ENCODE measurements at places on chromosomes 6 and 20.

DNA sequence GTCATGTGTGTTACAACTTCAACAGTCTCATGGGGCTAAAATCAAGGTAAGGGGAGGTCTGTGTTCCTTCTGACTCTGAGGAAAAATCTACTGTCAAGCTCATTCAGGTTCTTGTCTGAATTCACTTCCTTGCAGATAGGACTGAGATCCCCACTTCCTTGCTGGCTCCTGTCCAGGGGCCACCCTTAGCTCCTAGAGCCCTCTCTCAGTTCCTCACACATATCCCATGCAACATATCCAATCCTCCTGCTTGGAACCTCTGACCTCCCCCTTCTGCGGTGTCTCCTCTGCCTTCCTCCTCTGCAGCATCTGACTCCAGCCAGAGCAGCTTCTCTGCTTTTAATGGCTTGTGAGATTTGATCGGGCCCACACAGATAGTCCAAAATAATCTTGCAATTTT lies 27.1 kb upstream of the MICB start:
- DNase-seq = no peak

DNA sequence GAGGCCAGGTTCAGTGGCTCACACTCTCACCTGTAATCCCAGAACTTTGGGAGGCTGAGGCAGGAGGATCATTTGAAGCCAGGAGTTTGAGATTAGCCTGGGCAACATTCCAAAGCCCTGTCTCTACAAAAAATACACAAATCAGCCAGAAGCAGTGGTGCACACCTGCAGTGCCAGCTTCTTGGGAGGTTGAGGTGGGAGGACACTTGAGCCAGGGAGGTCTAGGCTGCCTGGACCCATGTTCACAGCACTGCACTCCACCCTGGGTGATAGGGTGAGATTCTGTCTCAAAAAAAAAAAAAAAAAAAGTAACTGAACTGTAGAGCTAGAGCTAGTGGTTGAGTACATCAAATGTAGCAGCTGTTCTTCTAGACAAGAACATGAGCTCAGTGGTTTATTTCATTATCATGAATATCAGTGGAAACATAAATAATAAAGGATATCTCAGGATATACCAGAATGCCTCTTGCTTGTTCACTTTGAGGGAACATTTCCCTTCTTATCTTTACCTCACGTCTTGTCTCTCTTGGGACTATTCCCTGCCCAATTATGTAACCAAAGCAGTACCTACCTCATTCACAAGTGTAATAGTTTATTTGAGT lies 17.6 kb downstream of the NANP start:
- DNase-seq = no peak

- no peak for DNase-seq
These were observed 9.7 kb downstream of the ATG5 start for GRCh38 chr6:106315765-106316374.

GRCh38 chr20:9019833-9020232 lies 49.1 kb upstream of the PLCB4 start:
- no peak for DNase-seq

- no peak for DNase-seq
These were observed 584.4 kb downstream of the PTPRT start for GRCh38 chr20:42604998-42605956.

DNA sequence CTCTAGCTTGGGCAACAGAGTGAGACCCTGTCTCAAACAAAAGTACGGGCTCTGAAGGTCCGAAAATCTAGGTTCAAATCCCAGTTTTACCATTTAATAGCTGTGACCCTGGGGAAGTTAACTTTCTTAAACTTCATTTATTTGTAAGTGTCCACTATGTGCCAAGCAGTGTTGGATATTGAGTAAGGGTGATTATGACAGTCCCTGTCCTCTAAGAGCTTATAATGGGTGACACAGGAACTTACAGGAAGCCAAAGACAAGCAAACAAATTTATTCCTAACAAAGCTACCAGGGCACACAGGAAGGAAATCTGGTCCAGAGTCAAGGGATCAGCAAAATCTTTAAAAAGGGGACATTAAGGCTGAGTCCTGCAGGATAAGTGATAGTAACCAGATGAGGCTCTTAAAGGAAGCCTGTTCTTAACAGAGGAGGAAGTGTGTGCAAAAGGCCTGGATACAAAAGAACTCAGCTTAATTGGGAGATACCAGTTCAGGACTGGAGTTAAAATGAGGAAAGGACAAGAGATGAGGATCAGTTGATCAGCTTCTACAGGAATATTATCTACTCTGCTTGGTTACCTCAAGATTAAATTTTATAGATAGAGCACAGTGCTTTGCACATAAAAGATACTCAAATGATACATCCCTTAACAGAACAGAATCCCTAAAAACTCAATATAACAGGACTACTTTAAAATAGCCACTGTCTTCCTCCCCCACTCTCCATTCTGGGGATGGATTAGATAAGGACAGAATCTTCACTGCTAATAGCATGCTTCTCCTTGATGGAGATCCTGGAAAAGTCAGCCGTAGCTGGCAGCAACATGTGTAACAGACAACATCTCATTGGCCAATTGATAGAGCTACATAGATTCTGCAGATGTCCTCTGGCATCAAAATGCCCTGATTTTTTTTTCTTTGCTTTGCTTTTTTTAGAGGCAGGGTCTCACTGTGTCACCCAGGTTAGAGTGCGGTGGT lies 6.1 kb downstream of the SNX3 start:
- no peak for DNase-seq

DNA sequence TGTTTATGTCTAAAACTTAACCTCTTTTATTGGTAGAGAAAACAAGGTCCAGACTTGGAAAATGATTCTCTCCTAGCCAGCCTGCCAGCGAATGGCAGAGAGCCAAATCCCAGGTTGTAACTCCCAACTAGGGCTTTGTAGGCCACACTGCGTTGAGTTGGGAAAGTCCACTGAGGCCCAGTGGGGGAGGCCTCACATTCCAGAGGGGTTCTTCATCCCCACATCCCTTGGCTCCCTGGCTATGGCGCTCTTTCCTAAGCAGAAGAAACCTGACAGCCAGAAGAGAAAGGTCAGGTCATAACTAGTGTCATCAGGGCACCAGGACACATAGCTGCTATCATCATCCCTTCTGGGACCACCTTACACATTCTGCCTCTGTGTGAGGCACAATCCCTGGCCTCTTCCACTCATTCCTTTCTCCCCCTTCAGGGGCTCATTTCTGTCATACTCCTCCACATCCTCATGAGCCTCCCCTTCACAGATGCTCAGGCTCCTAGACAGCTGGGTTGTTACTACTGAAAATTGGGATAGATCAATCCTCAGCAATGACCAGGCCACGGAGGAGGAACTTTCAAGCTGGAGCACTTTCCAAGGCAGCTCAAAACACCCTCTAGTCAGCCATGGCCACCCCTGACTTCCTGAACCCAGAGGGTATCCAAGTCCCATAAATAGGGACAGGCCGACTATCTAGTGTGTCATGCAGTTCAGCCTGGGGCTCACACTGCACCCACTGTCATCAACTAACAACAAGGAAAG lies 48.6 kb downstream of the TCP11 start:
- no peak for DNase-seq

DNA sequence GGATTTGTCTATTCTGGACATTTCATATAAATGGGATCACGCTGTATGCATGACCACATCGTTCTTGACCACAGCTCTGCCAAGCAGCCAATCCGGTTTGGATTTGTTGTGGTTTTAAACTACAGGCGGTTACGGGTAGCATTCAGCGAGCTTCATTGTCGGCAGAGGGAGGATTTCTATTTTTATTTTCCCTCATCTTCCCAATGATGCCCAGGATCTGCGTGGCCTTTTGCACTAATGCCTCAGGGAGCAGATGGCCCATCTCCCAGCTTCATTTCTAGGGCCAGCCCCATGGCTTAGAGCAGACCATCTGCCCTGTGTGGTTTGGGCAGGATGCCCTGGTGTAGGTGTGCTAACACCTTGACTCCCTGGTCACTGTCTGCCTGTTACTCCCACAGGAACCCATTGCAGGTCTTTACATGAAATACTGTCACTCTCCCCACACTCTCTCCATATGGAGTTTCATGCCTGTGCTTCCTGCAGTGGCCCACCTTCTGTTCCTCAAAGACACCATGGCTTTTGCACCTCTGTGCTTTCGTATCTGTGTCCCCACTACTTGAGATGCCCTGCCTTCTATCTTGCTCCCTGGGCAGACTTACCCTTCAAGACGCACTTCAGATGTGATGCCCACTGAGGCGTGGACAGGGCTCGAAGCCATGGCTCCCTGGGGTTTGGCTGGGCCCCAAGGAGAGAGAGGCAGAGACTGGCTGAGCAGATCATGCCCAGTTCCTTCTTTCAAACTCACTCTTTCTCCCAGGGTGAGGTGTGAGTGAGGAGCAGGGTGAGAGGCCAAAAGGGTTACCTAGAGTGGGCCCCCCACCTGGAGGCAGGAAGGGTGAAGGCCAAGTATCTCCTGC lies 26.0 kb downstream of the SDCBP2 start:
- no peak for DNase-seq

DNA sequence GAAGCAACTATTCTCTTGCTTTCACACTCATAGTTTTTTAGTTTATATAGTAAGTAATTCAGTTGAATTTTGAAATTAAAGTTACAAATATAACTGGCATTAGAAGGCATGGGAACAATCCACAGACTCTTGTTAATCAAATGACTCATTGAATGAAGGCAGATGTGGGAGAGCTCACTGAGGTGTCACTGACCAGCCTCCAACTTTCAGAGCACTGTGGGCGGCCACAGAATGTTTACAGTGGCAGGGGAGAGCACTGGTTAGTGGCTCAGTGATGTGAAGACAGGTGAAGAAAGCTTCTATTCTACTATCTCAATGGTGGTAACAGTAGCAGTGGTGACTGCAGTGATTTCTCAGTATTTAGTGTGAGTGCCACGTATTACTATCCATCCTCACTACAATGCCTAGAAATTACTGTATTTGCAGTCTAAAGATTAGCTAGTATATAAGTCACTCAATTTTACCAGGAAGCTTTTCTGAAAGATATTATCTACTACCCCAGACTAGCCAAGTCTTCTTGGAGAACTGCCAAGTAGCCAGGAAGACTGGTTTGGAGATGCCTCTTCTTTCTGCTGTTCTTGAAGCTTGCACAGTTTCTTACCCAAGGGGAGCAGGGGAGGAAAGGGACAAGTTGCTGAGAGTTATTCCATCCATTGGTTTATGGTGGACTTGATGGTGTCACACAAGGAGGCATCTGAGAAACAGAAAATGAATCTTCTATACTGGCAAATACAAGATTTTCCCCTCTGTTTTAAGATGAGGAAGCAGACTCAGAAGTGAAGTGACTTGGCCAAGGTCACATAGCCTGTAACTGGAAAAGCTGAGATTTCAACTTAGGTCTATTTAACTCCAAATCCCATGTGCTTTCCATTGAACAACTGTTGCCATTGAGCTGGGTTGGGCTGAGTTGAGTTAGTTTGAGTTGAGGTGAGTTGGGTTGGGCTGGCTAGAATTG lies 231.2 kb downstream of the ANKRD60 start:
- DNase-seq = no peak

All from stimulated activated CD8-positive, alpha-beta memory T cell treated with anti-CD3 and anti-CD28 coated beads, Interleukin-4, amount 100 ng/mL, for 1 hour (primary cell).